ENCODE measurements at places on chromosomes 11 and 22. TPM values are rescaled to one million over a fixed set of nuclear protein-coding genes. Genes with fewer than 3 reads are reported as not detected.

Gene STX3
- total RNA-seq: 20.1 TPM

Gene ALDH3B2
- not detected for total RNA-seq

DNA sequence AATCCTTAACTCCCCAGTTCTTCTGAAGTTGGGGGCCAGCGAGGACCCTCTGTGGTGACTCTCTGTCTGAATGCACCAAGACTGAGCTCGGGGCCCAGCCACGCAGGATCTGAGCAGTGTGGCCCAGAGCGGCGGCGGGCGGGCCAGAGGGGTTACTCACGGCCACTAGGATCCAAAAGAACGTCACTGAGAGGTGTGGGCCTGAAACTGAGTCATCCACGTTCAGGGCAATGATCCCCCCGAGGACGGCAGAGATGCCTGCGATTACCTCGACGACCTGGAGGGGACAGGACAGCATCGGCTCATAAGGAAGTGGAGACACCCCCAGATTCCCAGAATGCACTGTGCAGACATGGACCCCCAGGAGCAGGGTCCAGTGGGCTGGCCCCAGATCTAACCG lies 11.2 kb downstream of the MLC1 start:
- H3K4me3 ChIP-seq: no peak overlapping the region
- H3K27ac ChIP-seq: no peak overlapping the region
- no peaks in the 10 kb centered on the region for H3K27me3 ChIP-seq
- H3K36me3 ChIP-seq: no peaks in the 10 kb centered on the region

GRCh38 chr11:105673089-105673488 lies 63.2 kb downstream of the GRIA4 start:
- DNase-seq: peak; percentile 68
- no peak overlapping the region for H3K27ac ChIP-seq
- H3K4me1 ChIP-seq: no peaks in the 10 kb centered on the region
- H3K4me3 ChIP-seq: no peak overlapping the region
- no peaks in the 10 kb centered on the region for H3K36me3 ChIP-seq

- H3K27ac ChIP-seq: no peak overlapping the region
- H3K27me3 ChIP-seq: peaks cover 6% of the 10 kb centered on the region
- H3K4me3 ChIP-seq: no peak overlapping the region
- peaks cover 3% of the 10 kb centered on the region for H3K36me3 ChIP-seq
Observed at GRCh38 chr11:111342329-111342728, 36.7 kb downstream of the POU2AF1 start.
